ENCODE measurements at places on chromosomes 12 and 14. TPM values are rescaled to one million over a fixed set of nuclear protein-coding genes. Genes with fewer than 3 reads are reported as not detected.
A peak's percentile ranks its signal among the peaks of the same experiment; 100 is the strongest.

DNA sequence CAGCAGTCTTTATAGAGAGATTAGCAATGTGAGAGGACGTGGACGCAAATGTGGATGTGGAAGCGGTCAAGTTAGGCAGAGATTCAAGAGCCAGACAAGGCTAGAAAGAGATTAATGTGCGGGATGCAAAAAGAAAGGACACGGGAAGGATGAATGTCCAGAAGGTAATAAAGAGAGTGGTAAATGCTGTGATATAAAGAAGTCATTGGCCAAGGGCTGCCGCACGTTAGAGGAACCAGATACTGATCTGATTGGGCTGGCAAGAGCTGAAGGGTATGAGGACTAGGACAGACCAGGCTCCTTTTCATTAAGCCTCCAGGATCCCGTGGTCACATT is 59.5 kb downstream of the DHRS2 start:
- no peak overlapping the region for H3K4me3 ChIP-seq
- H3K4me1 ChIP-seq: peaks cover 24% of the 10 kb centered on the region
- no peaks in the 10 kb centered on the region for H3K27me3 ChIP-seq
- peak overlapping the region; percentile 65 for H3K27ac ChIP-seq

DNA sequence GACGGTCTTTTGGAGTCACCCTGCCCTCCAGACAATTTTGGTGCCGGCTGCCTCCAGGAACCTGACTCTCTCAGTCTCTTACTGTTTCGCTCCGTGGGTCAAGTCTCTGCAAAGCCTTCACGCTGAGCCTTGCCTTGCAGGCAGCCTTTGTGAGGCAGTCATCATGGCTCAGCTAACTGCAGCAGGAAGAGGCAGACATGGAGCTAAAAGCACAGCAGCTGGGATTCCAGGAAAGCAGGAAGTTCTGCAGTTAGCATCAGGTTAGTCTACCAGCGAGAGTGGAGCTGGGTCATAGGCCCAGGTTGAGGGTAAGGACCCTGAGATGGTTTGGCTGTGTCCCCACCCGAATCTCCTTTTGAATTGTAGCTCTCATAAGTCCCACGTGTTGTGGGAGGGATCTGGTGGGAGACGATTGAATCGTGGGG is 305.4 kb downstream of the PCNX1 start:
- no peaks in the 10 kb centered on the region for H3K27me3 ChIP-seq
- no peak overlapping the region for H3K27ac ChIP-seq
- H3K4me3 ChIP-seq: no peak overlapping the region
- no peaks in the 10 kb centered on the region for H3K36me3 ChIP-seq

DNA sequence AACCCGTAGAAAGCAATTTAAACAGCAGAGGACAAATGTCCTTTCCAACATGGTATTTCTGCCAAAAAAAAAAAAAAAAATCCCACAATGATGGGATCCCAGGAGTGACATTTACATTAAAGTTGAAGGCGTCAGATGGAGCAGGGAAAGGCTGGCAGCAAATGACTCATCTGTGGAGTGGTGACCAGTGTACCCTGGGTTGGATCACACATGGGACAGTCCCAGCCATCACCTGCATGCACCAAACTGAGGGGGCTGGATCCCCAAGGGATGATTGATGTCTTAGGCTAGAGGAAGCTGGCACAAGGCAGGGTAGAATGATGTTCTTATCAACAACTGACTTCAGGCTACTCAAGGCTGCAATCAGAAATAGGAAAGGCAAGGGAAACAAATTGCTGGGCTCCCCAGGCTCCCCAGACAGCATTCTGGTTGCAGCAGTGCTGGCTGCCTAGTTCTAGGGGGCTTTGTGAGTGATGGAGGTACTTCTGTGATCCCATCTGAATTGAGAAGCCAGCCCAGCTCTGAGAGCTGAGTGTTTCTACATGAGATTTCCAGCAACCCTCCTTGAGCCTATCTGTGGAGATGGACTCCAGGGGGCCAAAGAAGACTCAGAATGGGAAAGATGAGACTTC is 117.9 kb downstream of the DPF3 start:
- H3K4me1 ChIP-seq: peaks cover 14% of the 10 kb centered on the region
- no peaks in the 10 kb centered on the region for H3K36me3 ChIP-seq
- H3K4me3 ChIP-seq: no peak overlapping the region
- H3K27ac ChIP-seq: peak overlapping the region; percentile 60

DNA sequence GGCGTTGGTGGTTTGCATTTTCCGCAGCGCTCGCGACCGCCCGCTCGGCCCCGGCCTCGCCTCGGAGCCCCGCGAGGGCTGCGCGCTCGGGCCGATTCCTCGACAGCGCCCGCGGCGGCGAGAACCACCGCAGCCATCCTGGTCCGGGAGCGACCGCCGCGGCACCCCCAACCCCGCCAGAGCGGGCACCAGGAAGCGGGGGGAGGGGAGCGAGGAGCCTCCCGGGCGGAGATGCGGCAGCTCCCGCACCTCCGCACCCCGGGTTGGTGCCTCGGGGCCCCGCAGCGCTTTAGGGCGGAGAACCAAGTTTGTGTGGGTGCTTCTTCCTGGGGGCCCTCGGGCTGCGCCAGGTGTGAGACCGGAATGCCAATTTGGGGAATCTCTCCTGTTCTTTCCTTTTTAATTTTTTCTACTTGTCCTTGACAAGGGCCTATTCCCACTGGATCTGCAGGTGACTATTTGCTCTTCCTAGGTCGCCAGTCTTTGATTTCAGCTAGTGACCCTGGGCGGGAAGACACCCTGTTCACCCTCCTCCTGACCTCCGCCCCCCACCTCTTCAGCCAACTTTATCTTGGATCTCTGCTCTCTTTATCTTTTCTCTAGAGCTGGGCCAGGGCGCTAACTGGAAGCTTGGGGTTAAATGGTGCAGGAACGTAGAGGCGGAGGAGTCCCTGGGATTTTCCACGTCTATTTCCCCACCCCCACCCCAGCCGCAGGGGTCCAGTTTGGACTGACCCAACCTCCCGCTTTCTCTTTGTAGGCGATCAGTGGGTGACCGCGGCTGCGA is at the start of gene SOCS2:
Gene SOCS2, plus strand, starts transcription at position 751 of the 787 bp plus-strand sequence. CDS start 223 bp downstream, outside the sequence.
- H3K36me3 ChIP-seq: no peaks in the 10 kb centered on the region
- peaks cover 12% of the 10 kb centered on the region for H3K4me1 ChIP-seq
- peaks cover 14% of the 10 kb centered on the region for H3K27me3 ChIP-seq

DNA sequence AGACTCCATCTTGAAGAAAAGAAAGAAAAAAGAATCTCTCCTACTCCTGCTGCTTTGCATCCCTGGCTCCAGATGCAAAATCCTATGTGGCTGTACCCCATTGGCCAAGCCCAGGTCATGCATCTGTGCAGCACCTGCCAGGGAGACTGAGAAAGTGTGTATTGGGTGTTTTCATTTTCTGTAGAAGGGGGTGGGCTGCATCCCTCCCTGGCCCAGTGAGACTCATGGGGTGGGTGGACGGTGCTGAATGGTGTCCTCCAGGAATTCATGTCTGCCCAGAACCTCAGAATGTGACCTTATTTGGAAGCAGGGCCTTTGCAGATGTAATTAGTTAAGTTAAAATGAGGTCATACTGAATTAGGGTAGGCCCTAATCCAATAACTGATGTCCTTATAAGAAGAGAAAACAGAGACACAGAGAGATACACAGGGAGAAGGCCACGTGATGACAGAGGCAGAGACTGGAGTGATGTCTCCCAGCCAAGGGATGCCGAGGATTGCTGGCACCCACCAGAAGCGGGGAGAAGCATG is 23.2 kb downstream of the MOAP1 start:
- H3K4me3 ChIP-seq: no peak overlapping the region
- H3K36me3 ChIP-seq: no peaks in the 10 kb centered on the region
- H3K27ac ChIP-seq: no peak overlapping the region
- H3K4me1 ChIP-seq: no peaks in the 10 kb centered on the region
- DNase-seq: no peak
- no peaks in the 10 kb centered on the region for H3K27me3 ChIP-seq

DNA sequence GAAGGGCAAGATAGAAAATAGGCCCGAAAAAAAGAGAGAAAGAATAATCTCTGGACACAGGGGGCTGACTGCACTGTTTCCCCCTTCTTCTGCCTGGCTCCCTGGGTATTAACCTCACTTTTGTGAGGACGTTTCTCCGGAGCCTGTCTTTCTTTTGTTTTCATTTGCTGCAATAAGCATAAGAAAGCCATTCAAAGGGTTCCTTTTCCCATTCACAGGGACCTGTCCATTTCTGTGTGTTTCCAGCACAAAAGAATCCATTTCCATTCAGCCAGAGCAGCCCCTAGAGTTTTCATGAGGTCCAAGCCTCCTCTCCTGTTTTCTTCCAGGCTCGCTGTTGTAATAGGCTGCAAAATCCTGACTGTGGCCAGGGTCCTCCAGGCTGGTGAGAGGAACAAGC is 16.8 kb downstream of the PLXNC1 start:
- H3K27me3 ChIP-seq: peaks cover 4% of the 10 kb centered on the region
- no peak for DNase-seq
- no peak overlapping the region for H3K4me3 ChIP-seq
- no peak overlapping the region for H3K27ac ChIP-seq
- no peaks in the 10 kb centered on the region for H3K36me3 ChIP-seq
- peaks cover 16% of the 10 kb centered on the region for H3K4me1 ChIP-seq

GRCh38 chr14:33430414-33431035 is 491.8 kb downstream of the NPAS3 start:
- no peaks in the 10 kb centered on the region for H3K36me3 ChIP-seq
- DNase-seq: no peak
- H3K27me3 ChIP-seq: no peaks in the 10 kb centered on the region
- H3K27ac ChIP-seq: no peak overlapping the region

GRCh38 chr14:79165471-79166090 is 995.4 kb downstream of the NRXN3 start:
- no peak overlapping the region for H3K4me3 ChIP-seq
- no peaks in the 10 kb centered on the region for H3K27me3 ChIP-seq
- H3K27ac ChIP-seq: no peak overlapping the region
- H3K4me1 ChIP-seq: no peaks in the 10 kb centered on the region
- no peaks in the 10 kb centered on the region for H3K36me3 ChIP-seq

- no peaks in the 10 kb centered on the region for H3K36me3 ChIP-seq
- no peak for DNase-seq
- no peaks in the 10 kb centered on the region for H3K4me1 ChIP-seq
- H3K27me3 ChIP-seq: no peaks in the 10 kb centered on the region
- no peak overlapping the region for H3K4me3 ChIP-seq
Observed at GRCh38 chr14:84458881-84459280, 1071.1 kb upstream of the FLRT2 start.

DNA sequence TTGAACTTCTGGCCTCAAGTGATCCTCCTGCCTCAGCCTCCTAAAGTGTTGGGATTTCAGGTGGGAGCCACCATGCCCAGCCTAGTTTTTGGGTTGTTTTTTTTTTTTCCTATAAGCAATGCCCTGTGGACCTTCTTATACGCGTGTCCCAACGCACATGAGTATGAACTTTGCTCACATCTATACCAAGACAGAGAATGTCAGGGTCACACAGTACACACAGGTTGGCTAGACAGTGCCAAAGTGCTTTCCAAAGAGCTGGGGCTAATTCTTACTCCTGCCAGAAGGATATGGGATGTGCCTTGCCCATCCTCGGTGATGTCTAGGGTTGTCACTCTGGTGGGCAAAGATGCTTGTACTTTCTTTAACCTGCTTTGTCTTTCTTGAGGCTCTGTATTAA is 7.6 kb upstream of the CCDC85C start:
- H3K4me1 ChIP-seq: peaks cover 19% of the 10 kb centered on the region
- DNase-seq: no peak
- H3K36me3 ChIP-seq: no peaks in the 10 kb centered on the region
- peak overlapping the region; percentile 49 for H3K27ac ChIP-seq
- H3K27me3 ChIP-seq: no peaks in the 10 kb centered on the region

GRCh38 chr12:43011383-43011926 is 421.9 kb upstream of the PRICKLE1 start:
- H3K27ac ChIP-seq: no peak overlapping the region
- DNase-seq: no peak
- no peak overlapping the region for H3K4me3 ChIP-seq
- no peaks in the 10 kb centered on the region for H3K4me1 ChIP-seq
- no peaks in the 10 kb centered on the region for H3K27me3 ChIP-seq
- no peaks in the 10 kb centered on the region for H3K36me3 ChIP-seq

Gene ACRBP
- polyA plus RNA-seq: 1.8 TPM

Gene CLEC6A
- not detected for polyA plus RNA-seq

Gene COX8C
- not detected for polyA plus RNA-seq

Gene RDH16
- 0.64 TPM for polyA plus RNA-seq

Gene OTX2
- 0.18 TPM for polyA plus RNA-seq

All from hepatocyte (in vitro differentiated cells).